NCI-H1436 treated with DMSO at 0.1 percent for 48 hours (cell line): ENCODE measurements at places on chromosomes 1 and 21.
A peak's percentile ranks its signal among the peaks of the same experiment; 100 is the strongest.

DNA sequence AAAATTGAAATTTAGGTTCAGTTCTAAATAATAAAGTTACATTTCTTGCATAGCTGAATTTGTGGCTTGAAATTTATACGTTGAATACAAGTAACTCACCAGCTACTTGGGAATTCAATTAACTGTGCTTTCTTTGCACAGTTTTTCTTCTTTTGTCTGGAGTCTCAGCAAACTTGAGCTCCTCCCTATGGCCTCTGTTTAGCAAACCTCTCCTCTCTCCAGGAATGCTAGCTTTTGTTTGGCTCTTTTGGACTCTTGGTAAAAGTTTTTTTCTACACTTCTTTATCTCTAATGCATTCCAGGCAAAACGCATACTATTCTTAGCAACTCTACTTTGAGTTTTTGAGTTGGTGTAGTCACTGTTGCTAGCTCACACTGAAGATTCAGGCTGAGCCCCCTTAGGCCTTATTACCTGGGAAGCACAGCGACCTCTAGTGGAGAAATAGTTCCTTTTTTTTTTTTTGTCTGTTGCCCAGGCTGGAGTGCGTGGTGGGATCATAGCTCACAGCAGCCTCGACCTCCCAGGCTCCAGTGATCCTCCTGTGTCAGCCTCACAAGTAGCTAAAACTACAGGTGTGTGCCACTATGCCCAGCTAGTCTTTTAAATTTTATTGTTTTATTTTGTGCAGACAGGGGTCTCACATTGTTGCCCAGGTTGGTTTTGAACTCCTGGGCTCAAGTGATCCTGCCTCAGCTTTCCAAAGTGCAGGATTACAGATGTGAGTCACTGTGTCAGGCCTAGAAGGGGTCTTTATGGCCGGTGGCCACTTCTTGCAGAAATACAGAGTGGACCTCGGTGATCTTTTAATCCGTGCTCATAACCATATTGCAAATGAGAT is 61.7 kb downstream of the CASQ2 start:
- no peak for DNase-seq

DNA sequence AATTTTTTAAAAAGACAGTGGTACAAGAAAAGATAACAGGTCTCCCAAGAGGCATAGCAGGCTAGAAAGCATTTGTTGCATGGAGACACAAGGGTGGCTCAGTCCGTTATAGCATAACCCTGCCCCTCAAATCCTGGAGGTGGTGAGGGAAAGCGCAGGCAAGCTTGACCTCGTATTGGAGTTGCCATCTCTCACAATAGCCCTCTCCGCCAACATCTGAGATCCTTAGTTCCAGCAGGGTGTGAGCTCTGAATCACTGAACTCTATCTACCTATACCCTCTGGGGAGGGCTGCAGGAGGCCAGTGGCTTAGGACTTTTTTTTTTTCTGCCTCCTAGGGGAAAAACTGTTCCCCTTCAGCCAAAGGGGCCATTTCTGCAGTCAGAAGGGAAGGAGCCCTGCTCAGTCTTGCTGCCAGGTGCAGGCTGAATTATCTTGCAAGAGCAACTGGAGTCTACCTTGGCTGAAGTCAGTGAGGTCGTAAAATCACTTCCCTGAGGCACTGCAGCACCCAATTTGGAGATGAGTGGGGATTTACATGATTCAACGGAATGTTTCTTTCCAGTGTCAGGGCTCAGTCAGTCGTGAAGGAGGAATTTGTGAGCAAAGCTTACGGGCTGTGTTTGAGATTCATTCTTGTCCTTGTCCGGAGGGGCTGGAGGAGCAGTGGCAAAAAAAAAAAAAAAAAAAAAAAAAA is 17.2 kb upstream of the C8A start:
- DNase-seq = no peak

DNA sequence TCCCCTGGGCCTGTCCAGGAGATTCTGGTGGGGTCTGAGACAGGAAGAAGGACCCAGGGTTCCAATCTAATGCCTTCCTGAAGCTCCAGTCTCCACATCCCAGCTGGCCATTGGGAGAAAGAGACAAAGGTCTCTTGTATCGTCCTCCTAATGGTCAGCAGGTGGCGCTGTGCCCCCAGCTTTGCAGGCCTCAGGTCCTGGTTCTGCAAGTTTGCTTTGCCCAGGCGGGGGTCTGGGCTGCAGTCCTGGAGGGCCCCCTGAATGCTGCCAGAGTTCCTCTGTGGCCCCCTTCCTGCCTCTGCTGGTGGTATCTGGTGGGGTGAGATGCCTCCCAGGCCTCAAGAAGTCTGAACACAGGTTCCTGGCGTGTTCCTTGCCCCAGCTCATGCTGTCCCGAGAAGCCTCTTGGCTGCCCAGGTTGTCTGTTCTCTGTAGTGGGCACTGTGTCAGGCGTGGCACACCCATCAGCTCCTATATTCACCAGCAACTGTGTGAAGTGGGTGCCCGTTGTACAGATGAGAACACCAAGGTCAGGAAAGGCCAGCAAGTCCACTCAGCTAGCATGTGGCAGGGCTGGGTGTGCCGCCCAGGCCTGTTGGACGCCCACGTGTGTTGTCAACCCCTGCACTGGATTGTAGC is 33.8 kb upstream of the CSF3R start:
- DNase-seq = peak; percentile 34

DNA sequence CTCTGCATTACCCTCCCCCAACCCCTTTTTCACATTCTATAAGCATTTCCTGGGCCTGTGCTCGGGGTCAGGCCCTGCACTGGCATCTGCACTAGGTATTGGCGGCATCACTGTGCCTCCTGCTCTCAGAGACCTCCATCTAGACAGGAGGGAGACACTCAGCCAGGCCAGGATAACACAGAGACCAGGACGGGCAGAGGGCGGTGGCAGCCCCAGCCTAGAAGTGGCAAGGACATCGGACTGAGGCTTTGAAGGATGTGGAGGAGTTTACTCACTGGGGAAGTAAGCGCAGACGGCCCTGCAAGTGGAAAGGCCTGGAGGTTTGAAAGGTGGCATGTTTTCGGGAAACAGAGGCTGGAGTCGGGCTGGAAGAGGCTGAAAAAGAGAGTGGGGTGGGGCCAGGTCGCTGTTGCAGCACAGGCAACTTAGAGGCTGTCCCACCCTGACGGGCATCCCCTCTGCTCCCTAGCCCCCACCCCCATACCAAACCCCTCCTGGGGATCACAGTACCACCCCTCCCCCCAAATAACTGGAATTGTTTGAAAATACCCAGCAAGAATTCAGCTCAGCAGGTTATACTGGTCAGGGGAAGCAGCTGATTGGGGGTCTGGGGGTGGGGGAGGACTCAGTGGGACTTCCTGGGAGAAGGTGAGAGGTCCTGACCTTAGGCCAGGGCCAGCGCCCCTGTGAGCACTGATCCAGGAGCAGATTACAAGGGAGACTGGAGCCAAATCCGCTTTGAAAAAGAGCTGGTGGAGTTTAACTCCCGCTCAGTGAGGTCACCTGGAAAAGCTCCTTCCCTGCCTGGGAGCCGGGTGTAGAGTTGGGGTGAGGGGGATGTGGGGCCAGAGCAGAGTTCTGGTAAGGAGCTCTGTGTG is 121.8 kb upstream of the WNT4 start:
- DNase-seq = no peak

- no peak for DNase-seq
These were observed 570.8 kb downstream of the LTN1 start for GRCh38 chr21:28421716-28422524.

DNA sequence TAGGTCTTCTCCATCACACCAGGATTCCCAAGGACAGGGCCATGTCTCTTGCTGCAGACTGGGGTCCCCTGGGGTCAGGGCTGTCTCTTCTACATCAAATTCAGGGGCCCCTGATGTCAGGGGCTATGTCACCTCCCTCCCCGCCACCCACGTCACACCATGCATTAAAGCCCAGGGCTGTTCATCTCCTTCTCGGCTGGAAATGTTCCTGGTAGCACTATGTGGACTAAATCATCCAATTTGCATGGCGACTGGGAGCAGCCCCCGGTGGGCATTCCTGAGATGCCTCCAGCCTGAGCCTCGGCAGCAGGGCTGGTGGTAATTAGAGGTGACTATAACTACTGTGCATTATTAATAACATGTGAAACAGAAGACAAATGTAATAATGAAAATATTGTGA is 151.7 kb upstream of the HMGB4 start:
- no peak for DNase-seq

DNA sequence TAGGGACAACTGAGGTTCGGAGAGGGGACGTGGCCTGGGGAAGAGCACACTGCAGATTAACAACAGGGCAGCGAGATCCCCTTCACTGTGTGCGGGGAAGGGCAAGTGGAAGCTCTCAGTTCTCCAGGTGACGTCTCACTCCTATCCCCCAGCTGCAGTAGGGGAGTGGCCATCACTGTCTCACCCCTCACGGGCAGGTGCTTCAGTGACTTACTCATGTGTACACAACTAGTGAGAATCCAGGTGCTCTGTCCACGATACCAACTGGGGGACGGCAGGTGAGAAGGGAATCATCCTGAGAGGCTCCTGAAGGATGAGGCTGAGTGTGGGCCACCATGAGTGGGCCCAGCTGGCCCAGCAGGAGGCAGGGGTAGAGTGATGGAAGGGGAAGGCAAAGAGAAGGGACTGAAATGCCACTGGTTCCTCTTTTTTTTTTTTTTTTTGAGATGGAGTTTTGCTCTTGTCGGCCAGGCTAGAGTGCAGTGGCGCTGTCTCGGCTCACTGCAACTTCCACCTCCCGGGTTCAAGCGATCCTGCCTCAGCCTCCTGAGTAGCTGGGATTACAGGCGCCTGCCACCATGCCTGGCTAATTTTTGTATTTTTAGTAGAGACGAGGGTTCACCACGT is 25.9 kb downstream of the RHBG start:
- no peak for DNase-seq

DNA sequence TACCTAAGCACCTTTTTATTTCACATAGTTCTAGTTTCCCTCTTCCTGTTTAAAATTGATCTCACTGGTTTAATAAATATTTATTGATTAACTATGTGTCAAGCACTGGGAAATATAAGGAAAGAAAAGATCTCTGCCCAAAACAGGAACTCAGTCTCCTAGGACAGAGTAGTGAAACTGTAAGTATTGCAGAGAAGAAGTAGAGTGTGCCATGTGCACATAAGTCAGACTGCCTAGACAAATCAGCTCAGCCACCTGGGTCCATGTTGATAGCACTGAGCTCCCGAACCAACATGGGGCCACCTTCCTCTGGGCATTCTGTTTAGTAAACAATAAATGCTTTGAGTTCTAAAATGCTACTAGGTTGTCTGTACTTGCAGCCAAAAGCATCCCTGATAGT is 9.8 kb upstream of the SSX2IP start:
- DNase-seq = no peak

GRCh38 chr1:119647228-119647733 is 785 bp downstream of the ZNF697 start:
- DNase-seq = no peak

GRCh38 chr1:16718908-16719533 is 21.3 kb upstream of the RNU1-4 start:
- no peak for DNase-seq

- DNase-seq = no peak
These were observed 11.5 kb downstream of the ABL2 start for GRCh38 chr1:179217943-179218507.

DNA sequence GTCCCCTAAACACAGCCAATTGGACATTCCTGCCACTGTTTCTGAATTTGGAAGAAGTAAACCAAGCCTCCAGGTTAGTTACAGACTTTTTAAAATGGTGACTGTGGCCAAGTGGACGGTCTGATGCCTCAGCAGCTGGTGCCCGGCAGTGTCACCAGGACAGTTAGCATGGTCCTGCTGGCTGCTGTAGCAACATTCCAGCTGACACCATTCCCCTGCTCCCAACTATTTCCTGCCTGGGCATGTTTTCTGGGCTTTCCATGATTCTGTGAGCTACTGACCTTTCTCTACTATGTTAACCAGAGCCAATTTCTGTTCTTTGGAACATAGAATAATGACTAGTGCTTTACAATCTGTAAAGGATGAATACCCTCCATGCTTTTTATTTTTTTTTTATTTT is 95.0 kb downstream of the TLR5 start:
- DNase-seq = no peak

- no peak for DNase-seq
These were observed 68.9 kb upstream of the C8B start for GRCh38 chr1:57034713-57035112.

DNA sequence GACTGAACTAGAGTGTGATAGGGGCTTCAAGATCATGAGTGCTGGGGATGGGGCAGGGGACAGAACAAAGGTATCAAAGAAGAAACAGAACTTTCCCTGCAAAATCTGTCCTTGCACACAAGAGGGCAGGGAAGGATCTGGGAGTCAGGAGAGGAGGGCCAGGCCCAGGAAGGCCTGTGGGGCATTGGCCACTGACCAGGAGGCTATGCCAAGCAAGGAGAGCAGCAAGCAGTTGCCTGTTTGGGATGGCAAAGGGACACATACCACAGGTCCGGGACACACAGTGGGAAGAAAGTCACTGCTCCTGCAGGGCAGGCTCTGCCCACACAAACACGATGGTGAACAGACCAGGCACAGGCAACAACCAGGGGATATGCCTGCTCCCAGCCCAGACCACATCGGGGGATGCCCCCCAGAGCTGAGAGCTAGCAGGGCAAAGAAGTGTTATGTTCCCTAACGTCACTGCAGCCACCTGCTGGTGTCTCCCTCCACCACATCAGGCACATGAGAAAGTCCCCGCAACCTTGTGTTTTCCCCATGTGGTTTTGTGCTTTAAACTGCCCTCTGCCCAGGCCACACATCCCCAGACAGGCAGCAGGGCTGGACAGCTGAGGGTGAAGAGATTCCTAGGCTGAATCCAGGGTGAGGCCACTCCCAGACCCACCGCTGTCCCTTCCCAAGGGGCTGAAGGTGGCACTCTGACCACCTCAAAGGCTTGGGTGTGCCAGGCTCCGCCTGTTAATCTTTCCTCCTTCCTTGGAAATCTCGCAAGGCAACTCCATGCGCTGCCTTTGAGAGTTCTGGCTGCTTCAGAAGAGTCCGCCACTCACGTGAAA is 53.6 kb downstream of the KIF21B start:
- DNase-seq = no peak

DNA sequence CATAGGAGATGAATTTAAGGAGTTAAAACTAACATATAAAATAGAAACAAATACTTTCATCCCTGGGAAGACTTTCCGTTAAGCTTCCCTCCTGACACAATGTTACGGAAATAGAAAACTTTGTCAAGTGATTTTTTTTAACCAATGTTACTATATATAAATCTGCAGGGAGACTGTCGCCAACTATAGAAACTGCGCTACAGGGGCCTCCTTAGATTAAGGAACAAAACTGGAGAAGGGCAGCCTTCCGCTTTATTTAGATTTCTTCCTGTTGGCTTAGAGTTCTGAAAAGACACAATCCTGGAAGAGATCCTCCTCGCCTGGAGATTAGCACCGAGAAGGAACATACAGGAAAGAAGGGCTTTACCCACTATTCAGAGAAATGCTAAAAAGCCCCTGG is 1.5 kb downstream of the MGST3 start:
- DNase-seq = no peak

- no peak for DNase-seq
These were observed 24.8 kb downstream of the PGM1 start for GRCh38 chr1:63618011-63618410.

GRCh38 chr1:221093903-221094791 is 214.9 kb downstream of the HLX start:
- no peak for DNase-seq
